ENCODE measurements at places on chromosomes 1 and 21.

DNA sequence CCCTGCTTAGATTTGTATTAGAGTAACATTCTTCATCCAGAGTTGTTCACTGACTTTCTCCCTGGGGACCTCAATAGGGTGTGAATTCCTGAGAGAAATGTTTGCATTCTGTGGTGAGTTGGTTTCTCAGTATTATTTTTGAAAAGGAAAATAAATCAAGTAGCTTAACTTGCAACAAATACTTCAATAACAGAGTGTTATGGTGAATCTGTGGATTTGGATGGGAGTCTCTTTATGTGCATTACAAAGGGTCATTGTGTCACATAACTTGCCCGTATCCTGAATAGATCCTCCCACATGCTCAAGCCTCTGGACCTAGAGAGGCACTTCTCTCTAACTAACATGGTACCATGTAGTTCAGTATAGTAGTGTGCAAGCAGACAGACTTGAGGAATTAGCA, 68.4 kb upstream of the IPO9 start:
- DNase-seq: no peak

GRCh38 chr1:51048021-51048420, 54.0 kb upstream of the C1orf185 start:
- no peak for DNase-seq

DNA sequence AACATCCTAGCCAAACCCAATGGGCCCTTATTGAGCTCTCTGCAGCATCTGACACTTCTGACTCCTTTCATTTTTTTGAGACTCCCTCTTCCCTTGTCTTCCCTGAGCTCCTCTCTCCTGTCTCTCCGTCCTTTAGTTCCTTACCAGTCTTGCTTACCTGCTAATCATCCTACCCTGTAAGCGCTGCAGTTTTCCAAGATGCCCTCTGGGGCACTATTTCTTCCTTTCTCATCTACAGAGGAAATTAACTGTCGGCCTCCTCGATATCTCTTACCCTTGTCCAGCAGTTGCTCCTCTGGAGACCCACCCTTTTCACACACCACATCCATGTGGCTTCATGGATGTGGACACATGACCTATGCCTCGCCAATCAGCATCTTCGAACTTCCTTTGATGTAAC, 6.8 kb downstream of the GPR161 start:
- DNase-seq: no peak

- peak; percentile 17 for DNase-seq
Measured at GRCh38 chr1:183385340-183386144, 32.6 kb downstream of the NMNAT2 start.

- no peak for DNase-seq
Measured at GRCh38 chr1:38352869-38353268, 306.3 kb upstream of the POU3F1 start.

GRCh38 chr1:16064536-16065268, 8.7 kb downstream of the FAM131C start:
- DNase-seq: no peak

- no peak for DNase-seq
Measured at GRCh38 chr1:109466452-109467300, at the start of gene SYPL2. Gene SYPL2, plus strand, starts transcription at chr1:109466546. Its CDS starts 298 bp downstream, at chr1:109466844.

DNA sequence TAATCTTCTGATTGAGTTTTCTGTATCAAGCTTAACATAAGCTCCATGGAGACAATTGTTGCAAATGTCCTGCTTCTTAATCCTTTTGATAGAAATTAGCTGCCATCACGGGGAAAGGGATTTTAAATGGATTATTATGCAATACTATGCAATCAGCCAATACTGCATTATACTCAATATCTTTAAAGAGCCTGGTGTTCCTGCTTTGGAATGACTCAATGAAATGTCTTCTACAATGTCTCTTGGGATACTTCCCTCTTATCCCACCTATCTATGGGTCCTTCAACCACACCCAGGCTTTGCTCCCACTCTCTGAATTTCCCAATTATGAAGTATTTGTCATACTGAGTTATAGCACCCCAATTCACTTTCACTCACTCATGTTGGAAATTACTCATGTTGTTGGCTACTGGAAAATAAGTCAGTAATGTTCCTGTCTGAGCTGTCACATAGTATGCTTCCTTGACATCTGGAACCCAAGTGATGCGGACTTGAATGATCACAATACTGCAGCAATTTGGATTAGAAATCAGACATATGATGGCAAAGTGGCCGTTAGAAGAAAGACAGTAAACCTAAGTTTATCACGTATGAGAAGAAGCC, 85.0 kb downstream of the TPR start:
- DNase-seq: no peak

DNA sequence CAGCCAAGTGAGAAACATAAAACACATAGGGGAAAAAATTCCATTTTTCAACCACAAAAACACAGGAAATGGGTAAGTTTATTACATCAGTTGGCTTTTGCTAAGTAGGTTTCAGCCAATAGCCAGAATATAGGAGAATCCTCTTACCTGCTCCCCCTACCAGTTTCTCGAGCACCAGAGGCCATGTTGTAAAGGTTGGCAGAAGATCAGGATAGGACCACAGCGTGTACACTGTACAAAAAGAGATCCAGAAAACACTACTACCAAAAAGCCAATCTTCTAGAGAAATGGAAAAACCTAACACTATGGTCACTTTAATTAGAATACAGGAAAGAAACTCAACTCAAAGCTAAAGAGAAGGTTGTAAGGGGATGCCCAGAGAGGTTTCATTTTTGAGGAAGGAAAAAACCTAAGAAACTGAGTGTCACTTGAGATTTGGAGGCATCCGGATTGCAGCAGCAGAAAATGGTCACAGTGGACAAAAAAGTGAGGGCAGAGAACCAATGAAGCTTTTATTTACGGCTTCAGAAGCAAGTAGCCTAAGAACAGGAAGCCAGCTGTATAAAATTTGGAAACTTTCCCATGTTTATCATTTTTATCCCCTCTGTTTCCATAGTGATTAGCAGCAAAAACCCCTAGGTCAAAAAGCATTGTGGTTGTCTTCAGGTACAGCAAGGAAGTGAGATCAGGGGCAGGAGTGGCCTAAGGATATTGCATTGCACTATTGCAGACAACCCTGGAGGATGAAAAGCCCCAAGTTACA, 2.9 kb downstream of the EIF2D start:
- DNase-seq: no peak

DNA sequence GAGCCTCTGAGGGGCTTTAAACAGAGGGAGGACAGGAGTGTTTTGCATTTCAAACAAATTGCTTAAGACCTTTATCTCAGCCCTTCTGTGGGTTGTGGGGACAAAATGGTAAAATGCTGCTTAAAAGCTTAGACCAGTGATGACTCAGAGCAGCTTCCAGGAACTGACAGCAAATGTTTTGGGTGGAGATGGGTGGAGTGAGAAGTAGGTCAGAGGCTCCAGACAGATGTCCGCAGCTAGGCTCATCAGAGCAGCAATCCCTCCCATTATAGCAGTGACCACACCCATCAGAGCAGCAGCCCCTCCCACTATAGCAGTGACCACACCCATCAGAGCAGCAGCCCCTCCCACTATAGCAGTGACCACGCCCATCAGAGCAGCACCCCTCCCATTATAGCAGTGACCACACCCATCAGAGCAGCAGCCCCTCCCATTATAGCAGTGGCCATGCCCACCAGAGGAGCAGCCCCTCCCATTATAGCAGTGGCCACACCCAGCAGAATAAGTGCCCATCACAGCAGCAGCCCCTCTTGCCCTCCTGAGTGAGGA, 532.2 kb downstream of the MATN1 start:
- DNase-seq: peak; percentile 56

DNA sequence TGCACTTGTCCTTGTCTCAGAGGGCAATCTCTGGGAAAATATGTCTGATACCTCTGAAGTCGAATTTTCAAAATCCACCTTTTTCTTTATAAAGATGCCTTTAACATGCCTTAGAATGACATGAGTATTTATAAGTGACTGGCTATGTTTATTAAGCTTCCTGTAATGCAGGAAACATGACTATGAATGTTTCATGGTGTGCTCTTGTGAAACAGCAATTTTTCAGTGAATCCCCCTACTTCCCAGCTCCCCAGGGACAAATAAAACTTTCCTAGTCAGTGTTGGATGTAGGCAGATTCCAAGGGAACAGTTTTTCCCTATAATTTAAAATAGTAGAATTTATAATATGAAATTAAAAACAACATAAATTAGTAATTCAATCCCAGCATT, 437.0 kb downstream of the LMO4 start:
- DNase-seq: no peak

DNA sequence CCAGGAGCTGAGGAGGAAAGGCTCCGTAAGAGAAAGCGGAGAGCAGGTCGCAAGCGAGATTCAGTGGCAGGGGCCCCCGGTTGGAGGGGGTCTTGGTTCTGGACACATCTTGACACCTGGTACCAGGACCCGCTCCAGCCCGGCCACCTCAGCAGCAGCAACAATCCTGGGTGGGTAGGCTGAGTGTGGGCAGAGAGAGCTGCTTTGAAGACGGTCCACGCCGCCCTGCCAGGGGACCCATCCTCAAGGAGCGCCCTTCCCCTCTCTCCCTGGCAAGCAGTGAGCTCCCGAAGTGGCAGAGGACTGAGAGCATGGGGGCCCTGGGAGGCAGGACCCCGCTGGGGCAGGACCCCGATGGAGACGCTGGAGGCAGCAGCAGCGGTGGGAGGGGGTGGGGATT, 35.6 kb upstream of the LAPTM5 start:
- DNase-seq: no peak

- DNase-seq: no peak
Measured at GRCh38 chr1:106276871-106277270, 779.6 kb upstream of the PRMT6 start.

GRCh38 chr1:209646558-209646957, 5.7 kb downstream of the LAMB3 start:
- no peak for DNase-seq

DNA sequence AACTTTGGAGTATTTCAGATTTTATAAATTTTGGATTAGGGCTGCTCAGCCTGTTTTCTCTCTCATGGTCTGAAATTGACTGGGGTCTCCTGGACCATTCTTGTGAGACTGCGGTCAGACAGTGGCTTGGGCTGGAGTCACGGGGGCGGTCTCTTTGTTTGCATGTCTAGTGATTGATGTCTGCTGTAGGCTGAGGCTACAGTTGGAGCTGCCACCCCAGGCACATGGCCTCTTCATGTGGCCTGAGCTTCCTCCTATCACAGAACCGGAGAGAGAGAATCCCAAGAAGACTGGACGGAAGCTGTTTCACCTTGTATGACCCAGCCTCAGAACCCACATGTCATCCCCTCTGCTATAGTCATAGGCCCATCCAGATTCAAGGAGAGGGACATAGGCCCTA, 96.1 kb downstream of the NID1 start:
- DNase-seq: no peak

- peak; percentile 4 for DNase-seq
Measured at GRCh38 chr1:248404024-248404423, 1.2 kb downstream of the OR2T1 start.

DNA sequence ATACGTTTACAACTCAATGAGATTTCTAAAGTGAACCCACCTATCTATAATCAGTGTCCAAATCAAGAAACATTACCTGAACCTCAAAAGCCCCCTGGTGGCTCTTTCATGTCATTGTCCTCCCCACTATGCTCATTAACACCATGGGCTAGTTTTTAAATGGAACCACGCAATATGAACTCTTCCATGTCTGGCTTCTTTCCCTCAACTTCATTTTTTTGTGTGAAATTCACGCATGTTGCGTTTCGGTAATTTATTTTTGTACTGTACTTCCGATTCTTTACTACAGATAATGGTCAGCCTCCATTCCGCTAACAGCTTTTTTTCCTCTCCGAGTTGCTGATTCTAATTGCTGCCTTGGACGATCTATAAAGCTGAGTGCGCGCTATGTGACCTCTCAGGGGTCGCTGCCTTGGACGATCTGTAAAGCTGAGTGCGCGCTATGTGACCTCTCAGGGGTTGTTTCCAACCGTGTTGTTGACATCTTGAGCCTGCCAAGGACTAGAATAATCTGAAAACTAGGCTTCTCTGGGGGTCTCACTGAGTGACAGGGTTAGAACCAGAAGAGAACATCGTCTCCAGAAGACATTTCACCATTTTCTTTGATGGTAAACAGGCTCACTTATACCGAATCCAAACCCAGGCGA, 1.1 kb upstream of the CACYBP start:
- peak; percentile 70 for DNase-seq

DNA sequence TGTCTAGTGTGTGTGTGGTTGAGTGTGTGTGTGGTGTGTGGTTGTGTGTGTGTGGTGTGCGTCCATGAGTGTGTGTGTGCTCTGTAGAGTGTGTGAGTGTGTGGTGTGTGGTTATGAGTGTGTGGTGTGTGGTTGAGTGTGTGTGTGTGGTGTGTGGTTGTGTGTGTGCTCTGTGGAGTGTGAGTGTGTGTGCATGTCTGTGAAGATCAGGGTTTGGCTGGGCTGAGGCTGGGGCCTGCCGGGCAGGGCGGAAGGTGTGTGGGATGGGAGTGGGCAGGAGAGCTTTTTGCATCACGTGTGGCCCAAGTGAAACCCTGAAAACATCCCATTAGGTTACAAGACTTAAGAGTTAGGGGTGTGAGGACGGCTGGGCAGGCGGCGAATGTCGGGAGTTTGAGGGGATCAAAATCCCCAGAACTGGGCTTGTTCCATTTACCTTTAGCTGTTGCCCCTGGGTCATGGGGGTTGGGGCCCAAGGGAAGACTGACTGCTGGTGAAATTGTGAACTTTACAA, 2.9 kb upstream of the FCMR start:
- no peak for DNase-seq

- peak; percentile 86 for DNase-seq
Measured at GRCh38 chr1:235018161-235018560, 110.5 kb downstream of the TOMM20 start.

GRCh38 chr1:169271098-169271497, 96.5 kb downstream of the NME7 start:
- DNase-seq: no peak

DNA sequence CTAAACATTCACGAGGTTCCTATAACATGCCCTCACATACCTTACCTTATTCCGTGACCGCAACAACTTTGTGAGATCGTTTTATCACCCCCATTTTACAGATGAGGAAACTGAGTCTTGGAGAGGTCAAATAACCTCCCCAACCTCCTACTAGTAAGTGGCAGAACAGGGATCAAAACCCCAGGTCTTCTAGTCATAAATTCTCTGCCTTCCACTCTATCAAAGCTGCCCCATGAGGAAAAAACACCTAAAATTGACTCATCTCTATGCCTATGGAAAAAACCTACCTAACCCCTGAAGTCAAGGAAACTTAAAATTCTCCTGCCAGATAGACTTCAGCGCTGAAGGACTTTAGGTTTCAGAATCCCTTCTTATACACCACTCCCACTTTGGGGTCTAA, 69.5 kb upstream of the ERRFI1 start:
- DNase-seq: no peak

DNA sequence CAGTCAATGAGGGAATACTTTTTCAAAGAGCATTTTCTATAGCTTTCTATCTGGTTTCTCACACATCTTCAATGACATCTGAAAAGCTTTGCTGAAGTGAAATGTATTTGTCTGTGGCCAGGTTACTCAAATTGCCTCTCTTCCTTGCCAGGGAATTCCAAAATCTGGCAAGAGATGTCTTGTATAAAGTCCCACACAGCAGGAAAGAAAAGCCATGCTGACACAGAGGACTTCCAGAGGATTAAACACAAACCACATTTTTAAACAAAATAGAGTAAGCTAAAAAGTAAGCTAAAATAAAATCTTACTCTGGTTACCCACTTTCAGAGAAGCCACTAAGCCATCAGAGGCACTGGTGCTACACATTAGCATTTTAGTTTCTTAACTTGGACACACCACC, 93.1 kb upstream of the BCAR3 start:
- no peak for DNase-seq

Data from RWPE1 (cell line).